ENCODE measurements at places on chromosomes 3 and 15.

- no peak for DNase-seq
These were observed 75.3 kb downstream of the NCEH1 start for GRCh38 chr3:172635588-172635987.

GRCh38 chr3:36824443-36824842 lies 60.1 kb upstream of the DCLK3 start:
- no peak for DNase-seq

GRCh38 chr15:98561169-98561941 lies 87.0 kb upstream of the IGF1R start:
- no peak for DNase-seq

DNA sequence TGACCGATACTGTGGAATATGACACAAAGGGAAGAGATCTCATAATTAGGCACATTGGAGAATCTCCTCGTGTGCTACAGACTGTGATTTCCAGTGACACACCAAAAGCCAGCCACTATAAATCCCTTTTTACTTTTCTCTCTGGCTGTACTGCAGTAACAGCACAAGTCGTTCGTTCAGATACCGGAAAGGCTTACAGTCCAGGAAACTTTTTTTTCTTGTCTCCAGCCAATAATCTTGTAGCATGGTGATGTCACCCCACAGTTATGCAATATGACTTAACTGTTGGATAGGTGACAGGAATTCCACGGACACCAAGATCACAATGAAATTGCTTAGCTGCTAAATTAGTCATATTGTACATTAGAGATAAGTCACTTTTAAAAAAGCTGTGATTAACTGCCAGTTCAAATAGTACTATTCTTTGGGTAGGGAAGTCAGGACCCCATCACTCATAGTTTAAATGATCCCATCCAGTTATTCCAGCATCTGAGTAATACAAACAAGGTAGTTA lies 36.3 kb upstream of the TSC22D2 start:
- no peak for DNase-seq

DNA sequence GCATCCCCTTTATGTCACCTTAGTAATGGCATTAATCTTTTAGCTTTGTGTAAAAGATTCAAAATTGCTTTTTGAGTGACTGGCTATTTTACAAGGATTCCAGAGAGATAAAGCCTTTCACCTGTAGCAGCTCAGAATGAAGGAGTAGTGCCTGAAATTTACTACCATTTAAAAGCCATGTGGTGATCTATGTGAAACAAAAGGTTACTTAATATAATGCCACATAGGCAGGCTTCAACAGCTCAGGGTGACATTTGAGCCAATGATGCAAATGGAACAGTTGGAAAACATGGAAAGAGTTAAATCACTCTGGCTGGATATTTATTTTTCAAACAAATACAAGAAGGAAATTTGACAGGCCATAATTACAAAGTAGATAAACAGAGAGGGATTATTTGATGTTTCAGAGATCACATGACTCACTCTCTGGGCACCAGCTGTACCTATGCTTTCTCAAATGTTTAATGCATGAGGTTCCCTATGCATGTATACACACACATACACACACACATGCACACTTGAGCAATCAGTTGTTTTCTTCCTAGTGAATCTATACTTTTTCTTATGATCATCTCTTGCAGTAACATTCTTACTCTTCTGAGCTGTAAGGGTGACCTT lies 171.5 kb downstream of the ZMAT3 start:
- DNase-seq: no peak

DNA sequence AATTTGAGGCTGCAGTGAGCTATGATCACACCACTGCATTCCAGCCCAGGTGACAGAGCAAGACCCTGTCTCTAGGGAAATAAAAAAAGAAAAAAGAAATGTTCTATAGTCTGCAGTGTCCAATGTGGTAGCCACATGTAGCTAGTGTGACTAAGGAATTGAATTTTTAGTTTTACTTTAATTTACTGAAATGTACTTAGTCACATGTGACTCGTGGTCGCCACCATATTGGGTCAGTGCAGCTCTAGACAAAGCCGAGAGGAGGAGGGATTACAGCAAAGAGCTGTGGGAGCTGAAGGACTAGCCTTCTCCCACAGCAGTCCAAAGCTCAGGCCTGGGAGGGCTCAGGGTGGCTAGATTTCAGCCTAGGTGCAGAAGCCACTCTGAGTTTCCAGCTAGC lies 65.9 kb upstream of the NTRK3 start:
- DNase-seq: no peak

- no peak for DNase-seq
These were observed 74.6 kb downstream of the PRICKLE2 start for GRCh38 chr3:64150623-64151207.

DNA sequence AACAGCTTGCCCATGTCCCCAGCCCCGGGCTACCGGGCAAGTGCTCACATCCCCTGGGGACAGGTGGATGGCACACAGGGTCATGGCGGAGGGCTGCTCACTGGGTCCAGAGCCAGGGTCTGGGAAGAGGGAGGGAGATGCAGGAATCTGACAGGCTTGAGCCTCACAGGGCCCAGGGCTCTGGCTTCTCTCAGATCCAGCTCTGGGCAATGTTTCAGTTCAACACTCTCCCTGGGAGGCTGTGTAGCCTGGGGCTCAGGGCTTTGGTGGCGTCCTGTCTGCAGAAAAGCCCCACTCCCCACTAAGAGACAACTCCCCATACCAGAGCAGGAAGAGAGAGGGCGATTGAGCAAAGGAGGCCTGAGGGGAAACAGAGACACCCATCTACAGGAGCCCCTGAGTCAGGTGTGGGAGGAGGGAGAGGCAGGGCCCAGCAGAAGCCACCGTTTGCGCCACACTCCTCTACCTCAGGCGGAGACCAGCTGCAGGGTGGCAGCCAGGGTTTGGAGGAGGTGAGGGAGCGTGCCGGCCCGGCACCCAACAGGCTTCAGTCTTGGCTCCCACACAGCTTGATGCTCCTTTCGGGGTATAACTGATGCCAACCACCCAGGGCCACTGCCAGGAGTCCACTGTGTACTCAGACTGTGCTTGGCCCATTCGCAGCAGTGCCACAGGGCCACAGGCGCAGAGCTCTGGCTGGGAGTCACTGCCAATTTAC lies 16.8 kb upstream of the SRP14 start:
- no peak for DNase-seq

GRCh38 chr3:8562081-8562595 lies 60.5 kb downstream of the LMCD1 start:
- DNase-seq: no peak

- DNase-seq: no peak
These were observed 20.3 kb upstream of the PPP4R2 start for GRCh38 chr3:72976281-72976741.

- DNase-seq: no peak
These were observed 21.8 kb upstream of the ANPEP start for GRCh38 chr15:89836267-89837133.

DNA sequence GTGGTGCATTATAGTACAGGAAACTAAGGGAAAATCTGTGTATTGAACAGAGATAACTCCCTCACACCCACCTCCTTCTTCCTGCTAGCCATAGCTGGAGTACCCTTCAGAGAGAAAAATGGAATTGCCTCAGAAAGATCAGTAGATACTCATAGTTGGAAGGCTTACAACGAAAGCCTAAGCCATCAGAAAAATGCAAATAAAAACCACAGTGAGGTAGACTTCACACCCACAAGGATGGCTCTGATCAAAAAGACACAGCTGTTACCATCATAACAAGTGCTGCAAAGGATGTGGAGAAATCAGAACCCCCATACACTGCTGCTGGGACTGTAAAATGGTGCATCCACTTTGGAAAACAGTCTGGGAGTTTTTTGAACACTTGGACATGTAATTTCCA lies 7.4 kb upstream of the DLG1 start:
- no peak for DNase-seq

- no peak for DNase-seq
These were observed 28.9 kb downstream of the SIN3A start for GRCh38 chr15:75422554-75422953.

GRCh38 chr3:72288955-72289691 lies 504.2 kb upstream of the PROK2 start:
- DNase-seq: no peak

DNA sequence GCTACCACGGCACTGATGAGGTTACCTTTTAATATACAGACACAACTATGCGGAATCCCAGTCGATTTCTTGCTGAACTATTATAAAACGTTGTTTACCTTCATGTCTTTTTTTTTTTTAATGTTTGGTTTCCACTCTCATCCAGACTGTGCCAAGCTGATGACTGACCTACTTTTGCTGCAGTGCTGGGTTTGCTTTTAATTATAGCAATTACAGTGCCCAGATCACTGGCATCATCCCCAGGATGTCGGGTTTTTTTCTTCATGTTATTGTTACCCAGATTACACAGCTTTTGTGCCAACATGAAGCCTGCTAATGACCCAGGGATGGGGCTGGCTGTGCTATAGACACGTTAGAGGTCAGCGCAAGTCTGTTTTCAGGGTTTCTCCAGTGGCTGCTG lies 294.0 kb upstream of the ATP10A start:
- no peak for DNase-seq

DNA sequence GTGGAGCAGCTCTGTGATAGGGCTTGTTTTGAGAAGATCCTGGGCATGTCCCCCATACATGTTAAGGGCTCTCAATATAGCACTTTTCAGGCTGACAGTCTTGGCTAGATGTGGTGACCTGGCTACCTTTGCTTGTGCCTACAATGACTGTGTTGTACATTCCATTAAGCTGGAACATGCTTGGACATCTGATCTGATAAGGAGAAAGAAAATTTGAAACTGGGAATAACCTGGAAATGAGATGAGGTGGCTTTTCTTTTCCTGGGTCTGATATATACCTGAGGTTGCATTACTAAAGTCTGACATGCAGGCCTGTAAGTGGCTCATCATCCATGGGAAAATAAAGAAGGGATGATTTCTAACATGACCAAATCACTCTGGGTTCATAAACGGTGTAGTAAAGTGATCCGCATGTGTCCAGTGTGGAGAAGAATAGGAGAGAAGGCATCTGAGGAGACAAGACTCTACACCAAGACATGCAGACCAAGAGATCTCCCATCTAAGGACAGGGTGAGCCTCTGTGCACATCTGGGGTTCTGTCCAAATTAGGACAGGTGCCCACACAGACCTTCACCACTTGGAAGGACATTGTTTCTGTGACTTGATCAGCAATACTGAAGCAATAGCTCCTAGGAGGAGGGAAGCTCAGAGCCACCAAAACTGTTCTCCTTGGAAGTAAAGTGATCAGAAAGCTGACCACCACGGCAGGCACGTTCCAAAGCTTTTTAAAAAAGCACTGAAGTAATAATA lies 62.0 kb downstream of the KLHL6 start:
- no peak for DNase-seq

GRCh38 chr3:147403511-147403910 lies 2.8 kb downstream of the ZIC4 start:
- DNase-seq: no peak

DNA sequence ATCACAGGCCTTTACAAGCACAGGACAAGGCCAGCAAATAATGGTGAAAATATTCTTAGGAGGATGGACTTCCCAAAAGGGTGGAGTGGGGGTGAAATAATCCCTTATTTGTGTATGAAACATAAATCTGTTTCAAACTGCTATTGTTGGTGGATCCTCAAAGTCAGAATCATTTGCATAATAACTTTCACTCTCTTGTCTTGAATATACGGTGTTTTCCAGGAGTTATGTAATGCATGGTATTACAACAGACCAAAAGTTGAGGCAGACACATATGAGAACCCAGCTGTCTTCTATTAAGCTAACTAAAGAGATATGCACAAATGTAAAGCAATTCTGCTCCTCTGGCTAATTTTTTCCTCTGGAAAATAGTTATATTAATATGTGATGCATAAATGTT lies 57.7 kb downstream of the PRTG start:
- DNase-seq: no peak

- DNase-seq: no peak
These were observed 115.9 kb upstream of the CCNL1 start for GRCh38 chr3:157275832-157276231.

GRCh38 chr3:4595710-4596113 lies 102.6 kb downstream of the ITPR1 start:
- no peak for DNase-seq

DNA sequence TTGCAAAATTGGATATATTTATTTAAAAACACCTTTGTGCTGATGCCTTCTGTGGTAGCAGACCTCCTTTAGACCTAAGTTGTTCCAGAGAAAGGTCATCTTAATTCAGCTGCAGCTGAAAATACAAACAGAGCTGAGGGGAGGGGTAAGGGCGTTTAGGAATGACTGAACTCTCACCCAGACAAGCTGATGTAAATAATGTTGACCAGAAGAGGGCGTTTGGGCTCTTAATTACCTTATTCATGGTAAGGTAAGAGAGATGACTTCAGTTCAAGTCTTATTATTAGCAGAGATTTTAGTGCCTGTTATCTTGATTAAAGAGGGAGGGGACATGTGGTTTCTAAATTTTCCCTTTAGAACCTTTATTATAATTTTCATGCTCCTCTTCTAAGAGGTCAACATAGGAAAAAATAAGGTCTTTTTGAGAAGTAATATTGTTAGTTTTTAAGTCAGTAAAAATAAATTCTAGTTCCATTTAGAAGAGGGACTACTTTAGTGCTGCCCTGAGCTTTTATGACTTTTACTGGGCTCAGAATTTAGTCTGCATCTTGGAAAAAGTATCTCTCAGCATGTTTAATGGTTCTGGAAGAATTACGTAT lies 46.3 kb downstream of the GPR171 start:
- DNase-seq: no peak

DNA sequence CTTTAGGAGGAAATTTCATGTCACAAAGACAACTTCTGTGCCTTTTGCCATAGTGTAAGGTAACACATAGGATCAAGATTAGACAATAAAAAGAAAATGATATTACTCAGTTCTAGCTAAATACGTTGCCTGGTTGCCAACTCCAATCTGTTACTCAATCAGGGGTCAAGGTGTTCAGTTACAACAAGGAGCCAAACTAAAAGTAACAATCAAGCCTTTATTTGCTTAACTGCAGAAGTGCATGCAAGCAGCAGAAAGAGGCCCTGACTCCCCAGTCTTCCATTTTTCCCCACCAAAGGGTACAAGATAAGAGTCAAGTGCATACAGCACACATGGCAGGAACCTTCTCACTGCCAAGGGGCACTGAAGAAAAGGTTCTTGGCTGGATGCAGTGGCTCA lies 28.3 kb upstream of the PPP4R2 start:
- no peak for DNase-seq

DNA sequence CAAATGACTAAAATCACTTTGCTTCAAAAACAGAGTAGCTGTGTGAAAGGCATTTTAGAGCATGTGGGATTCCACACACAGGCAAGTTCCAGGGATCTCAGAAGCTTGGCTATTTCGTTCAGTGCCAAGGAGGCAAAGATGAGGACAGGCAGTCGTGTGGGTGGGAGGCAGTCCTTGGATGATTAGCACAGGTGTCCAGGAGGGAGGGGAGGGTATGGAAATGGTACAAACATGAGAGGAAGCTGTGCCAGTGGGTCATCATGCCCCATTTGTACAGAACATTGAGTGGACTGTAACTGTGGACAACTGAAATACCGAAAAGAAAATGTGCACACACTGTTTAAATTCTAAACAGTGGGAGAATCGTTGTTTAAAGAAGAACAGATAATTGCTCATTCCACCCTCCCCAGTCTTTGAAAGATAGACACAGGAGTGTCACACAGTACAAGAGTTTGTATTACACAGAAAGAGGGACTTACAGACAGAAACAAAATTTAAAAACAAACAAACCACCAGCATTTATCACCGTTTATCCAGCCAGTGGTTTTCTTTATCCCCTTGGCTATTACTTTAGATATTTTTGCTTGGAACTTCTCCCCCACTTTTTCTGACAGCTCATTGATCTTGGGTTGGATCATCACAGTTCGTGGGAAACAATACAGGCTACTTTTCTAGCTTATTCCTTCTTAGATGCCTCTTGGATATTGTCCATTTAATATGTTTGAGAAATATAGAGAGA lies 122.9 kb downstream of the GREM1 start:
- no peak for DNase-seq

- DNase-seq: no peak
These were observed 12.3 kb upstream of the DOCK3 start for GRCh38 chr3:50662408-50662807.

Data from central memory CD8-positive, alpha-beta T cell (primary cell).